ENCODE measurements at places on chromosomes 13 and 19. TPM values are rescaled to one million over a fixed set of nuclear protein-coding genes. Genes with fewer than 3 reads are reported as not detected.
A peak's percentile ranks its signal among the peaks of the same experiment; 100 is the strongest.

The S1PR2 gene
- 18.4 TPM for total RNA-seq

The POMP gene
- 131 TPM for total RNA-seq

The NTF4 gene
- total RNA-seq: not detected

GRCh38 chr19:34475026-34475974 lies 6.3 kb upstream of the WTIP start:
- H3K36me3 ChIP-seq: peaks cover 8% of the 10 kb centered on the region
- DNase-seq: no peak
- no peak overlapping the region for H3K4me3 ChIP-seq
- no peaks in the 10 kb centered on the region for H3K4me1 ChIP-seq
- no peak overlapping the region for H3K27ac ChIP-seq
- peaks cover under 1% of the 10 kb centered on the region for H3K27me3 ChIP-seq

The ZNF154 gene
- total RNA-seq: 6.5 TPM

The MEDAG gene
- total RNA-seq: not detected

The SIGLEC8 gene
- not detected for total RNA-seq

DNA sequence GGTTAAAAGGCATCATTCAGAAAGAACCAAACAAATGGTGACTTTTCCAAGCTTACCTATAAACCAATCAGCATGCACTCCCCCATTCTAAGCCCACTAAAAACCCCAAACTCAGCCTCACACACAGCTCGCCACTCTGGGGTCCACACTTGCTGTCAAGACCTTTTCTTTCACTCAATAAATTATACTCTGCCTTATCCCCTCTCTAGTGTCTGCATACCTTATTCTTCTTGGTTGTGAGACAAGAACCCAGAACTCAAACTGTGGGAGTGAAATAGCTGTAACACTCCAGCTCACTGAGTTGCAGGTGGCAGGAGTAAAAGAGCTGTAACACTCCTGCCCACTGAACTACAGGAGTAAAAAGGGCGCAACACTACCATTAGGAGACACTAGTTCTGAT lies 559.0 kb downstream of the TBC1D4 start:
- H3K4me3 ChIP-seq: no peak overlapping the region
- H3K27ac ChIP-seq: no peak overlapping the region
- no peaks in the 10 kb centered on the region for H3K36me3 ChIP-seq

- peak overlapping the region; percentile 92 for H3K4me3 ChIP-seq
- H3K27ac ChIP-seq: peak overlapping the region; percentile 83
- DNase-seq: peak; percentile 78
- no peaks in the 10 kb centered on the region for H3K27me3 ChIP-seq
- H3K4me1 ChIP-seq: peaks cover 15% of the 10 kb centered on the region
Measured at GRCh38 chr19:2476451-2477140, 669 bp downstream of the GADD45B start.

- H3K4me3 ChIP-seq: no peak overlapping the region
- H3K27ac ChIP-seq: no peak overlapping the region
- H3K36me3 ChIP-seq: no peaks in the 10 kb centered on the region
- no peaks in the 10 kb centered on the region for H3K4me1 ChIP-seq
- DNase-seq: no peak
- H3K27me3 ChIP-seq: no peaks in the 10 kb centered on the region
Measured at GRCh38 chr19:43315851-43316250, 37.6 kb upstream of the CD177 start.

The NKG7 gene
- 901 TPM for total RNA-seq

GRCh38 chr13:99230991-99231390 lies 27.2 kb downstream of the GPR18 start:
- no peaks in the 10 kb centered on the region for H3K27me3 ChIP-seq
- no peaks in the 10 kb centered on the region for H3K36me3 ChIP-seq
- H3K27ac ChIP-seq: no peak overlapping the region
- H3K4me1 ChIP-seq: peaks cover 57% of the 10 kb centered on the region
- DNase-seq: no peak
- H3K4me3 ChIP-seq: no peak overlapping the region

DNA sequence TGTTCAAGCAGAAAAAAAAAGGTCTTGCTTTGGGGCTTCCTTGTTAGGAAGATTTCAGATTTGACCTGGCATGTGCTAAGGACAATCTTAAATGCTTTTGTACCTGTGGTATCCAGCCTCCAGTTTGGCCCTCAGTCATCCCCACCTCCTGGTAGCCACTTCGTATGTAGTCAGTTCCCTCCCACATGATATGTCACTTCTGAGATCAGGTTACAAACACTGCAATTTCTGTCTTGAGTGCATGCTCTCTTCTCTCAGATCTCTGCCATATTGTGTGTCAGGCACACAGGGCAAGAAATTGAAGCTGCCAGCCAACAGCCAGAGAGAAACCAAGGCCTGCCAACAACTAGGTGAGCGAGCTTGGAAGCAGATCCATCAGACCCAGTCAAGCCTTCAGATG lies 60.3 kb upstream of the STARD13 start:
- H3K27me3 ChIP-seq: peaks cover 6% of the 10 kb centered on the region
- no peaks in the 10 kb centered on the region for H3K4me1 ChIP-seq
- no peak overlapping the region for H3K27ac ChIP-seq
- no peak for DNase-seq
- H3K4me3 ChIP-seq: no peak overlapping the region

The C1QTNF9B gene
- total RNA-seq: not detected

The SPPL2B gene
- total RNA-seq: 39.0 TPM

The SMIM17 gene
- not detected for total RNA-seq

- DNase-seq: peak; percentile 1
- no peak overlapping the region for H3K4me3 ChIP-seq
- H3K36me3 ChIP-seq: no peaks in the 10 kb centered on the region
- H3K4me1 ChIP-seq: peaks cover 8% of the 10 kb centered on the region
Measured at GRCh38 chr13:106919133-106919532, 351.2 kb upstream of the ARGLU1 start.

All from CD8-positive, alpha-beta memory T cell (primary cell).